ENCODE measurements at places on chromosomes 5 and 9. TPM values are rescaled to one million over a fixed set of nuclear protein-coding genes. Genes with fewer than 3 reads are reported as not detected.

DNA sequence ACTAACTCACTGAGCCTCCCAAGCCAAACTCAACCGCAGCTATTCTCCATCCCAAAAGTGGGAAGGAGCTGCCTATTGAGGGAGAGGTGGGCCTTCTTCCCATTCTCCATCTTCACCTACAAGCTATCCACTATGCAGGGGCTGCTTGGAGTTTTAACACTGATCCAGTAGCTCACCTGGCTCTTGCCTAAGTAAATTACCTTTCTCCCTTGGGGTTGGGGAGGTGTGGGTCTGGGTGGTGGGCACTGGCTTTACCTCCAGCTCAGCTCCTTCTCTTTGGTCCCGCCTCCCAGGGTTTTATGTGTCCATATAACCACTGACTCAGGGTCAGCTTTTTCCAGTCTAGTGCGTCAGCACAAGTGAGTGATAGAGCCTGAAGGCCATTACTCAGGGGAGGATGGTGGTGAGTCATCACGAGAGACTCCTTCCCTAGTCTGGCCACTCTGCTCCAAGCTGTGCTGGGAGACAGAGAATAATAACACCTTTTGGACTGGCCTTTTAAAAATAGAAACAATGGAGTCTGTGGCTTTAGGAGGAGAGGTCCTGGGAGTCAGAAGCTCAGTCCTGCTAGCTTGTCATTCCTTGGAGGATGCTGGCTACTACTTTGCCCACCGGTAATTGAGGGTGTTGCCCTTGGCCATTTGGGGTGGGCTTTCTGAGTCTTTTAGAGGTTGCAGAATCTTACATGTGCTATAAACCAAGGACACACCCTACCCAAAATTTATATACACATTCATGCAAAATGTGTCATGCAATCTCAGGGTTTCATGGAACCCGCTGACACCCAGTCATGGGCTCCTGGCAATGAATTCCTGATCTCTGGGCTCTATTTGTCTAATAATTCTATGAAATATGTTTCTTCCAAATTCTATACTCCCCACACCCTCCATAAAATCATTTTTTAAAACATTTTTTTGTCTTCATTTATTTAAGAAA lies 35.6 kb upstream of the ATP6V1G1 start:
- peak; percentile 96 for DNase-seq

DNA sequence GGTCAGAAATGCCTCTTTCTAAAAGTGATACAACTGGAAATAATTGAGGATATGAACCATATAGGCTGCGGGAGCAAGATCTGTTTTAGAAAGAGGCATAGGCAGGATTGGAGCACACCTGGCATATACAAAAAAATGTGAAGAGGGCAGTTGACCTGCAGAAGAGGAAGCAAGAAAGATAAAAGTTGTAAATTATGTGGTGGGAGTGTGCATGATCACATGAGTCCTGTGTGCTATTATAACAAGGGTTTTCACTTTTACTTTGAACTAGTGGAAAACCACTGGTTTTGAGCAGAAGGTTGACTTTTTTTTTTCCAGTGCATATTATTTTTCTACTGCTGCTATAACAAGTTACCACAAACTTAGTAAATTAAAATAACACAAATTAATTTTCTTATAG lies 489.3 kb downstream of the ANXA1 start:
- DNase-seq: no peak

CER1 gene
- not detected for total RNA-seq

DNA sequence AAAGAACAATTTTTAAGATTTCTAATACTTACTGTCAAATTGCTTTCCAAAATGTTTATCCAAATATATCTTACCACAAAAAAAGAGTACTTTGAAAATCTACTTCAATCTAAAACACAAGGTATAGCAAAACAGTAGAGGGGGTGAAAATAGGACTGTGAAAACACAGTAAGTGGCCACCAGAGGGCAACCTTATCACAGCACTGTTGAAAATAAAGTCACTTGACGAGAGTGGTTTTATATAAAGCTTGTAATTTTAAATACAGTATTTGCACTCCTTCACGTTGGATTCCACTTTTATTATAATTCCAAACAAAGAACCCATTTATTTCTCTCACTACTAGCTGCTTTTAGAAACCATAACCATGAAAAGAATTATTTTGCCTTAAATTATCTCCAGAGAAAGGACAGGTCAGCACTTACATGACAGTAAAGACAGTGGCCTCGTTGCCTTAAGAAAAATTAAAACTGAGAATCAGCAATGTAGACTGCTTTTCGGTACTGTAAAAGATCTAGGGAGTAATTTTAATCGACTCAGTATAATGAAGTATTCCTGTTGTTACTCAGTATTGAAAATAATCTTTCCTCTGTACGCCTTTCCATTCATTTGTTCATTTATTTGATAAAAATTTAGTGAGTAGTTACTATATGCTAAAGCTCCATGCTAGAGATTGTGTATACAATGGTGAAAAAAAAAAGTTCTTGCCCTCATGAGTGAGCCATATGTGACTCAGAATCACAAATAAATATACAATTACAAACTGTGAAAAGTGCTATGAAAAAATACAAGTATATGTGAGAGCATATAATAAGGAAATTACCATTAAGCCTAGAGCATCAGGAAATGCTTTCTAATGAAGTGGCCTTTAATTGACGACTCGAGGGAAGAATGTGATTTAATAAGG lies 40.0 kb upstream of the CDK5RAP2 start:
- DNase-seq: peak; percentile 62

GRCh38 chr9:36637491-36638270 lies 65.0 kb downstream of the MELK start:
- DNase-seq: no peak

DNA sequence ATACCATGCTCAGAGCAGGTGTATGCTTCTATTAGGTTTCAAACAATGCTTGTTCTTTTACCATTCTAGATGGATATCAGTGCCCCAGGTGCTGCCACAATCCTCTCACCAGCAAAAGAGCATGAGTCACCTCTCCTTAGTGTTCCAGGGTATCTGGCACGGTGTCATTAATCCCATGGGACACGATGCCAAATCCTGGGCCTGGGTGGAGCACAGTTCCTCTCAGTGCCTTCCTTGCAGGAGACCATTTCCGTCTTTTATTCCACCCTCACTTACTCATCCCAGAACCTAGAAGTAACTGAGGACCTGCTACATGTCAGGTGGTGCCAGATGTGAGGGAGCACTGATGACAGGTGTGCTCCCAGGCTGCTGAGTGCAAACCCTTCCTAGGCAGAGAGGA lies 1.3 kb upstream of the OR13J1 start:
- DNase-seq: no peak

BTNL9 gene
- total RNA-seq: not detected

DNA sequence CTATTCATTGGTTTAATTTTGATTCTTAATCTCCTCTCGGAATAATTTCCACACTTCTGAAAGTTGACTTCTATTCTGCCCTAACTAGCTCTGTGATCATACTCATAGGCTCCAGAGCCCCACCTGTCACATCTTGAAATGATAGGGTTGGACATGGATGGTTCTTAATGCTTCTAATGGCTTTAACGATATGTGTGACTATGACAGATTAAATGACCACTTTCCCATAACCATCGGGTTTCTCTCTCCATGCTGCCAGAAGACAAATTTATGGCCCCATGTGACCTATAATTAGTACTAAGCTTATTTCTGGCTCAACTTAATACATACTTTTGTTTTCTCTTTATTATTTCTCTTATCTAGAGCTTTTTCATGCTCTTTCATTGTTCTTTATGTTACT lies 251.1 kb upstream of the TUT7 start:
- DNase-seq: no peak

- DNase-seq: no peak
Measured at GRCh38 chr5:82074950-82075349, 103.1 kb downstream of the ATG10 start.

ADAMTSL1 gene
- not detected for total RNA-seq

WWC1 gene
- total RNA-seq: 98.5 TPM

GRCh38 chr9:17888066-17888465 lies 309.2 kb downstream of the SH3GL2 start:
- no peak for DNase-seq

PLCXD3 gene
- total RNA-seq: 0.03 TPM

Data from Caki2 (cell line).